ENCODE measurements at places on chromosomes 3 and 15.

DNA sequence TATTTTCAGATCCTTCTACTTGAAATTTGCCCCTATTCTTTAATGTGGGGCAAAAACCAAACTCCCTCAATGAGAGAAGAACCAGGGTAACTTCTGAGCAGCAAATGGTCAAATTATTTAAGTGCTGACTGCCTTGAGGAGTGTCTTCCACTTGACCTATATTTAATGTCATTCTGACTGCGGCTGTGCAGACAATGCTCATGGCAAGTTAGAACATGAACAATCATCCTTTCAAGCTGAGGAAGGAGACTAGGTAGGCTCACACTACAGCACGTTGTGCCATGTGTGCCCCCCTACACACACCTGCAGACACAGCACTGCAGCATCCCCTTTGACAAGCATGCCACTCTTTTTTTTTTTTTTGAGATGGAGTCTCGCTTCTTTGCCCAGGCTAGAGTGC is 98.2 kb downstream of the OSBPL10 start:
- DNase-seq: no peak

- DNase-seq: no peak
These were observed 108.5 kb downstream of the LRRC28 start for GRCh38 chr15:99359769-99360168.

DNA sequence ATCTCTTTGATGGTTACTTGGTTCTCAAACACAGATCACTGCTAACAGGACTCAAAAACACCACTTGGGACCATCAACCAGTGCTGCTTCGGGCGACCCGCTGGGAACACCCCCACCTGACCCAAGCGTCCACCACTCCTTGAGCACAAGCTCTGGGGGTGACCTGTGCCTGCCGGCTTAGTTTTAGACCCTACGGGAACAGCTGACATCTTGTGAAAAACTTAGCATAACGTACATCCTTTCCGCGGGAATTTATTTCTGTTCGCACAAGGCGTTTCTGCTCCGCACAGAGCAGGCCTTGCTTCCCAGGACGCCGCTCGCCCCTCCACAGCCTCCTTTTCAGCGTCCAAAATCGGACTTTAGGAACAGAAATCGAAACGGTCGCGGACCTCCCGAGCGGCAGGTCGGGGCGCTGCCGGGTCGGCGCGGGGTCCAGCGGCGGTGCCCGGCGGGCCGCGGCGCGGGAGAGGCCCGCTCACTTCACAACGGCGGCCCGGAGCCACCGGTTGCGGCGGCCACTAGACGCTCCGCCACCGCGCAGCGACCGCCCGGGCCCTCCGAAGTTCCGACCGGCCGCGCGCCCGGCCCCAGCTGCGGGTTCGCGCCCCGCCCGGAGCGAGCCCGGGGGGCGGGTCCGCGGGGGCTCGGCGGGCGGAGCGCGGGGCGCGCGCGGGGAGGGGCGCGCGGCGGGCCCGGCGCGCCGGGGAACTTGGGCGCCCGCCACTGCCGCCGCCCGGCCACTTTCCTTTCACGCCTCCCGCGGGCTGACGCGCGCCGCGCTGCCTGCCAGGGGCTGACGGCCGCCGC is 959 bp downstream of the SFMBT1 start:
- peak; percentile 43 for DNase-seq

DNA sequence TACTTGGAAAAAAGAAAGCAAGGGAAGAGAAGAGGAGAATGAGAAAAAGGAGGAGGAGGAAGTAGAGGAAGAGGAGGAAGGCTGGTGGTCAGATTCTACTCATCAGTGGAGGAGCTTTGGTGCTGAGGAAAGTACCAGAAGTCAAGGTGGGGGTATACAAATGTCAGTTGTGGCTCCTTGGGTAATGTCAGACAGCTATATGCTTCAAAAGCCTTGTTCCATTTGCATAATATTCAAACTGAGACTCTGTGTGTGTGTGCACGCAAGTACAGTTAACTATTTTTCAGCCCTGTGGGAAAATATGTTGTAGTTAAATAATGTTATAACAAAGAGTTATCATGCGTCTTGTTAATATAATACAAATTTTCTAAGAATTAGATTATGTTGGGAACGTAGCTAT is 609.7 kb downstream of the PDCD6IP start:
- no peak for DNase-seq

DNA sequence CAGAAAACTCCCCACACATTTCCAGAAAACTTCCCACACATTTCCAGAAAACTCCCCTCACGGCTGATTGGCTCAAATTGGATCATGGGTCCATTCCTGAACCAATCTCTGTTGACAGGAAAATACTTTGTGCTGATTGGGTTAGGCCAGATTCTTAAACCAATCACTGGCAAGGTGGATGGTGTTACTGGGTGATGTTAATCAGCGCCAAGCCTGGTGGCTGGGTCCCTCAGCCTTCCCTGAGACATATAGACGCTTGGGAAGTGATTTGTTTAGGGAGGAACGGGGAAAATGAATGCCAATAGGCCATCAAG is 199.4 kb upstream of the UBE2E2 start:
- DNase-seq: no peak

GRCh38 chr3:31079689-31080088 is 185.2 kb upstream of the GADL1 start:
- DNase-seq: peak; percentile 54

DNA sequence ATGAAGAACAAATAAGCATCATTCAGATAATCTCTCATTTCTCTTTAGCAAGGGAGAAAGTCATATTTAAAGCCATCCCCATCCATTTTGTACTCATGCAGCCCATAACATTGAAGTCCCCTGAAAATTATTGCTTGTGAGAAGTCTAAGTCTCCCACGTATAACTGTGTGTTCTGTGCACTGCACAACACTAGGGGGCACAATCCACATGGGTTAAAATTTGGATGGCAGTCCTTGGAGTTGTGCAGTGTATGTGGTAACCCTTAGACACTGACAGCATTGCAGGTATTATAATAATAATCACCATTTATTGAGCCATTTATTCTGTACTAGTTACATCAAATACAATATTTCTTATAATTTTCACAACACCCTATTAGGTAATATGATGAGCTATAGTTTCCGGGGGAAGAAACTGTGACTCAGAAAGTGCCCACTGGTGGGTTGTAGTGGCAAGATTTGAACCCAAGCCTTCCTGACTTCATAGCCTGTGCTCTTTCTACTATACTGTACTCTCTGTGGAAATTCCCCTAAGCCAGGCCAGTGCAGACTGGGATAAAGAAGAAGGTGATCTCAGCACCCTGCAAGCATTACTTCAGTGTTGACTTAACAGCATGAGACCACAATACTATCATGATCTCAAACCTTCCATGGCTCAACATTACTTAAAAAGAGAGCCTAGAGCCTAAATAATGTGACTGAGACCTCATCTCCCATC is 15.7 kb downstream of the KCNAB1 start:
- DNase-seq: no peak

- DNase-seq: no peak
These were observed 1109.1 kb downstream of the OTOL1 start for GRCh38 chr3:162605651-162606204.

GRCh38 chr3:14322667-14323295 is 79.6 kb upstream of the SLC6A6 start:
- DNase-seq: no peak

GRCh38 chr3:133292296-133292695 is 107.6 kb upstream of the BFSP2 start:
- DNase-seq: no peak

DNA sequence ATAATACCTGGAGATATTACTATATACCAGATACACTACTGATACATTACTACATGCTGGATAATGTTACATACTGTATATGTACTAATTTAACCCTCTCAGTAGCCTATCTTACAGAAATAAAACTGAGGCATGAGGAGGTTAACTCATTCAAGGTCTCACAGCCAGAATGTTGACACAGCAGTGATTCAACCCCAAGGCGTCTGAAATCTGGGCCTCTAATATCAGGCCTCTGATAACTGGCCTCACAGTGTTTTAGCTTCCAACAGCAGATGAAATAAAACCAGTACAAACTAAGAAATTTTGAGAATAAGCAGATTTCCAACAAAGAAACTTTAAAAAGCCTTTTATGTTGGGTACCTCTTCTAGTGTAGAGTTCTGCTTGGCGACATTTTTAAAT is 23.4 kb downstream of the DZIP1L start:
- DNase-seq: peak; percentile 16

DNA sequence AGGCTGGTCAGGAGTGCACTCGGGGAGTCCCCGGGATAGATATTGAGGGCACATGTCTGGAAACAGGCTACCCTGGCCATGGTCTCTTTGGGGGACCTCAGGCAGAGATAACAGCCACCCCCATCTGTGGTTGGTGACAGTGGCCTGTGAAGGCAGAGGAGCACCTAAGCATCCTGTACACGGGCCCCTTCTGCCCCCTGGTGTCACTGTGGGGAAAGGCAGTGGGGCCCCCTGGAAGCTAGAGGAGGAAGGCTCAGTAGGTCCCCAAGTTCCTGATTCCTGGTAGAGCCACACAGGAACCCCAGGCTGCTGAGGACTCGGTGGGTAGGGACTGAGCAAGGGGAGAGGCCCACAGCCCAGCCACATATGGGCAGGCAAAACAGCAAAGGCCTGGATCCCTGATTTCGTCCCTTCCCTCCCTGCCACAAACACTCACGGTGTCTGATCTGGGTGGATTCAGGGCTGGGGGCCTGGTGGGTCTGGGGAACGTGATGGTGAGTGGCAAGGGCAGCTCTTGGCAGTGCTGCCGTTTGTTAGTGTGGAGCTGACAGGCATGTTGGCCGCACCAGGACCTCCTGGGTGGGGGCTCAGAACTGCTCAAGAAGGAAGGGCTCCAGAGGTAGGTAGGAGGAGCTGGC is 14.1 kb upstream of the CXCR6 start:
- peak; percentile 25 for DNase-seq

DNA sequence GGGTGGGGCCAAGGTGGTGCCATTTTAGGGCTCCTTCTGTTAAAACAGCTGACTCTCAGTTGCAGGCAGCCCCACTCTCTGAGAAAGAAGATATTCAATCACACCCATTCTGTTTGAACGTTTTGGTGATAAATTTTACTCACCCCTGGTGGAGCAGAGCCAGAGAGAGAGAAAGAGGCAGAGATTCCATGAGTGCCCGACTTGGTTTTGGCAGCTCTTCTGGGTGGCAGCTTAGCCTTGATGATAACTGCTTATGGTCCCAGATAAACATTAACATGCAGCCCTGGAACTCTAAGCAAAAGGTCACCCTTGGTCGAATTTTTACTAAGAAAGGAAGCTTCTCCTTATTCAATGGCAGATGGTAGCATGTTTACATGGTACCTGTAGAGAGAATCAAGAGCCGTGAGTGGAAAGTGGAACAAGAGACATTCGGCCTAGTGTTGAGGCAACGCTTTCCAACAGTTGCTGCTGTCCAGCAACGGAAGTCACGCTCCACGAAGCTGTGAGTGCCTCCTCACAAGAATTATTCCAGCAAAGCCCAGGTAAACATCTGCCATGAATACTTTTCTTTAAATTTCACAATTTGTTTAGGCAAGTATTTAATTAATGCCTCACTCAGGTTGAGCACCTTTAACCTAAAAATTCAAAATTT is 530.6 kb upstream of the ROBO2 start:
- no peak for DNase-seq

DNA sequence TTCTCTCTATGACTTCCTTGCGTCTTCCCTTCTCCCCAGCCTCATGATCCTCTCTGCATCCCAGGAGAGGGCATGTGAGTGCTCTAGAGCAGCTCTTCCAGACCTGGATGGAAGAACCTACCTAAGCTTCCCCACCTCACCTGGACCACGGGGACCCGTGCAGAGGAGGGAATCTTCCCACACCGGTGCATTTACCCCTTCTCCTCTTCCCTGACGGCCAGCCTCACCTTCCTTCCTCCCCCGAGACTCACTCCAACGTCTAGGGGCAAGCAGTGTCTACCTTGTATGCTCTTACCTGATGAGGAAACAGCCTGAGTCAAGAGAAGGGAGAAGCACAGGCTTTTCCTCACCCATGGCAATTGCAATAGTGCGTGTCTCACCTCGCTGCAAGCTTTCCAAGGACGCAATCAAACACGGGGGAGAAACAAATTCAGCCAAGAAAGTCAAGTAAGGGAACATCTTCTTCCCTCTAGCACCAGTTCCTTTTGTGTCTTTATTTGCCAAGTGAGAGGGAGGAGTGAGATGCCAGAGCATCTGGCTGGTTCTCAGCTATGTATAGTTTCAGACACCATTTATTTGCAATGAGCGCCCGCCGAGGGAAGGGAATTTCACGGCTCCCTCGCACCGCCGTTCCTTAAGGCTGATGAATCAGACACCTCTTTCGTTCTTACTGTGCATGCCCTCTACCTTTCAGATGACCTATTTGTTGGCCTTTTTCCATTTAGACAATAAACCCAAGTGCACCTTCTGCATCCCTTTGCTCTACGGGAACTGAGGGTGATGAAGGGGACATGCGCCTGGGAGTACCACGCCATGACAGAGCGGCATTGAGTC is 1.8 kb upstream of the CCR9 start:
- no peak for DNase-seq

DNA sequence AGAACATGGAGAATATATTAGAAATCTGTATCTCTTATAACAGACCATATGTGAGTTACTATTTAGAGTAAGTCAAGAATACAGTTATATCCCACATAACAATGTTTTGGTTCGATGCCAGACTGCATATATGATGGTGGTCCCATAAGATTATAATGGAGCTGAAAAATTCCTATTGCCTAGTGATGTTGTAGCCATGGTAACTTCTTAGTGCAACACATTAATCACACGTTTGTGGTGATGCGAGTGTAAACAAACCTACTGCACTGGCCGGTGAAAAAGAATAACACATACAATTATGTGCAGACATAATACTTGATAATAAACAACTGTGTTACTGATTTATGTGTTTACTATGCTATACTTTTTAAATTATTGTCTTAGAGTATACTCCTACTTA is 69.8 kb upstream of the MNS1 start:
- no peak for DNase-seq

DNA sequence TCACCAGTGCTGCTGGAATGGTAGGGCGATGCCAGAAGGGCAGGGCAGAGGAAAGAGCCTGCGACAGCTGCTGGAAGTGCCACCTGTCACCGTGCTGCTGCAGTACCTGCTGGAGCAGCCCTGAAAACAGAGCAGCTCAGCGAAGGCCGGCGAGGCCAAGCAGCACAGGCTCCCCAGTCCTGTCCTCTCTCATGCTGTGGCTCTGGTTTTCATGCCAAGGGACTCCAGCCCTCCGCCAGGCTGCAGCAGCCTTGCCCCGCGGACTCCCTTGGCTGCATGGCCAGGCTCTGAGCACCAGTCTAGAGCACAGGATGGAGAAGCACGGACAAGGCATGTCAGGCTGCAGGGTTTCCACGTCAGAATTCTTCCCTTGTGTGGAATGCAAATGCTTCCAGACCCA is 43.9 kb downstream of the ADCY5 start:
- no peak for DNase-seq

- no peak for DNase-seq
These were observed 58.2 kb upstream of the LIMD1 start for GRCh38 chr3:45536316-45536715.

GRCh38 chr3:100538339-100538706 is 45.9 kb downstream of the TMEM45A start:
- DNase-seq: no peak

DNA sequence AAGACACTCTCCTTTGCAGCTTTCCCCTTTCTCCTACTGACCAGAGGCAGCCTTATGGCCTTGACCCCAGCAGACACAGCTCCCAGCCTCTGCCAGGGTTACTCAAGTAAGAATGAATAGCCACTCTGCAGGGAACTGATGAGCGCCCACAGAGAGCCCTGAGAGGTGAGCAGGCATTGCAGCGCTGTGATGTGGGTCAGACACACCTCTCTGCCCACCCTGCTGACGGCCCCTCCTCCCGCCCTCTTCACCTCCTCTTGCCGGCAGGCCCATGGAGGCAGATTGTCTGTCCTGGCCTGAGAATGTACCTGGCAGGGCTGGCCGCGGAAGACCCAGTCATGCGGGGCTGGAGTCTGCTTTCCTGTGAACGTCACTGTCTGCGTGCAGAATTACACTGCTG is 512.6 kb upstream of the PPP2R3A start:
- no peak for DNase-seq

- peak; percentile 75 for DNase-seq
These were observed 301.7 kb downstream of the NTRK3 start for GRCh38 chr15:87954793-87955192.
